ENCODE measurements at places on chromosomes 13 and 19.

DNA sequence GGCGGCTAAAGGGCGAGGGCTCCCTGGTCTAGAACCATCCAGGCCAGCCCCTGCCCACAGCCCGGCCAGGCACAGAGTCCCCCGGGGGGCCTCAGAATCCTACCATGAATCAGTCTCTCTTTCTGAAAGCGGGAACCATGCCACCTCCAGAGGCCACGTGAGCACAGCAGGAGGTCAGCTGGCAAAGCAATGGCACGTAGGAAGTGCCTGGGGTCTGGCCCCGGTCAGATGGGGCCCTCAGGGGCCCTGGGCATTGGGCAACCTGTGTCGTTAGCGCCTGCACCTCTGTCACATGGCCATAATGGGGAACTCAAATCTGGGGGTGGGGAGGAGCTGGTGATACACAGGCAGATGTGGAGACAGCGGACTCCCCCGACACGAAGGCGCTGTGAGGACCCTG is 8.8 kb downstream of the MFSD12 start:
- no peak for DNase-seq

- no peak for DNase-seq
Measured at GRCh38 chr13:99737481-99738245, 233.9 kb downstream of the ZIC5 start.

DNA sequence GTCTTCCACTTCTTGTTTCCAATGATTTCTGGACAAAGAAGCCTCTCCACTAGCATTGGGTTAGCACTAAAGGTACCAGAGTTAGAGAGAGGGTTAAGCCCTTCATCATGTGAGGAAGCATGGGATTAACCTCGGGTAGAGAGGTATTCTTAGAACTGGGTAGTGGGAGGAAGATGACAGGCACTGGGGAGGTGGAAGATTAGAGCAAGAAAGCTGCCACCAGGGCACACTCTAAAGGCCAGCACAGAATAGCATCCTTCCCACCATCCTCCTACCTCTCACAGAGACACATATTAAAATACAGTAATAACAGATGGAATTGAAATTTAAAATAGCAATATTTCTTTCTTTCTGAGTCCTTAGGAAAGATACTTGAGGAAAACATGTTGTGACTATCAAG is 84.5 kb upstream of the PCDH20 start:
- no peak for DNase-seq

DNA sequence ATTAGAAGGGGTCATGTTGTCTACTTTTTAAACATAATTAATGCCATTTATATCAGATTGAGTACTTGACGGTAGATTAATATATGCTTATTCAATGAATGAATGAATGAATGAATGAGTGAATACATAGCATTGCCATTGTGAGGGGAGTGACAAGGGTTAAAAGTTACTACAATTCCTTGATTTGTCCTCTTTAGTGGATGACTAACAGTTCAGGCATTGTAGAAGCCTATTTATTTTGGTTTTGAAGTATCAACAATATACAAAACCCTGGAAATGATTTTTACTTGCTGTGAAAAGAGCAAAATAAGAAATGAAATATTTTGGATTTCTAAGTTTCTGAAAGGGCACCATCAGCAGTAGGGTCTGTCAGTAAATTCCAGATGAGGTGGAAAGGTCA is 122.7 kb downstream of the CYSLTR2 start:
- DNase-seq, result no peak

GRCh38 chr19:10268071-10268470 is 2.8 kb upstream of the ICAM1 start:
- DNase-seq, result no peak

Measured in NCI-H187 (cell line).